ENCODE measurements at places on chromosomes 5 and 9.

DNA sequence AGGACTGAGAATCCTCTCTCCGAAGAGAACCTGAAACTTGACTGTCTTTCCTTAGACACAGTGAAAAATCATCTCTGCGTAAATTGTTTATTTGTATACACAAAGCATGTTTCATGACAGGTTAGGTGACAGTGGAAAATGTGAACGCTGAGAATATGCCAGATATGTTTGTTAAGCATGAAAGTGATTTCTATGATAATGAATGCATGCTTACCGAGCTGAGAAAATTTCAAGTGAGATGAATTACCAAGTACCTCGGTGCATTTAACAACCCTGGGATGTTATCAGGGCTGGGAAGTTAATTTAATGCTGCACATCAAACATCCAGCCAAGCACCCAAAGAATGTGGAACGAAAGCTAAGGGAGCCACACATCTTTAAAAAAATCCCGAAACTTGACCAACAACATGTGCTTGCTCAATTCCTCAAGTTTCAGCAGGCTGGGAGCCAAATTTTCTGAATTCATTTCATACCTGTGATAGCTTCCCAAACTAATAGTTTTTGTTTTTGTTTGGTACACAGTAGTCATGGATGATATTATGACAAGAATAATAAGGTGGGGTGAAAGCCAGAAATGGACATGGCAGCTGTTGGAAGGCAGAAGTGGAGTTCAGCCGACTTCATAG lies 336.9 kb downstream of the ARHGEF28 start:
- DNase-seq, result no peak

- DNase-seq, result no peak
Measured at GRCh38 chr9:17757816-17758215, 178.9 kb downstream of the SH3GL2 start.

DNA sequence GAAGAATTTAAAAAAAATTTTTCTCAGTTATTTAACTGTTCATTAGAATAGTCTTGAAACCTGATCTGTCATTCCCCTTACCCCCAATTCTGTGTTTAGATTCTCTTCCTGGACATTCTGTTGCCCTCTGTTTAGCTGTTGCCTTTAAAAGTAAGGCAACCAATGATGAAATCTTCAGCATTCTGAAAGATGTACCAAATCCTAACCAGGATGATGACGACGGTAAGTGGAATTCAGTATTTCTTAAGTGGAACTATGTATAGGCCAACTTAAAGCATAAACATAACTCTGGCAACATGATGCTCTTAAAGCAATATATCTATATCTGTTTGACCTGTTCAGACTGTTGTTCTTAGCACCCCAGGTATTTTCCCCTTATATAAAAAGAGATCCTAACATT lies 27.2 kb downstream of the NCBP1 start:
- no peak for DNase-seq

DNA sequence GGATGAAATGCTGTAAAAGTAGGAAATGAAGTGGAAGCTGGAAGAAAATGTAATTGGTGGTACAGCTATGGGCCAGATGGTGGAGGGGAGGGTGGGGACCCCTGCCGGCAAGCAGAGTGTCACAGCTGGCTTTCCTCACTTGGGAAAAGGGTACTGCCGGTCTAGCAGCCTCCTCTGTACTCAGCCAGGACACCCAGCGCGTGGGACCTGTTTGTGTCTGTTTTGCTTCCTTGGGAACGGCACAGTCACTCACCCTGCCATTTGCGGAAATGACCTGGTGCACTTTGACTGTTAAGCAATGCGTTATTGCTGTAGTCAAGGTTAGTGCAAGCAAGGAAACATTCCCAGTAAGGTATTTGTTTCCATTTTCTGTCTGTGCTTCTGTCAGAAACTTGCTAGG lies 10.1 kb downstream of the TMEM252 start:
- DNase-seq, result peak; percentile 90

DNA sequence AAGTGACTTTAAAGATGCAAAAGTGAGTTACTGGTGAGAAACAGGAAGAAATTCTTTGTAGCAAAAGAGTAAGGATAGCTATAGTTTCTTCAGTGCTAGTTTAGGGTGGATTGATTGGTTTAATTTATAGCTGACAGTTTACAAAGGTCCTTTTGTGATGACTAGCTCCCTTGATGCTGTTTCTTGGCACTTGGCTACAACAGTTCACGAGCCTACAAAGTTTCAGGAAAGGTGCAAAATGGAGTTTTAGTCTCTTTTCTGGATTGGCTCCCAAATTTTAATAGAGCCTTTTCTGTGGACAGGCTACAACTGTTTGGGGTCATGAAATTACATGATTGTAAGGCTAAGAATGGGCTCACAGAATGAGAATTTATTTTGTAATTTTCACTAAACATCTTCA lies 40.9 kb upstream of the BNIP1 start:
- no peak for DNase-seq
